Vagina (tissue), 2 donors: ENCODE measurements at places on chromosomes 3 and 15.

DNA sequence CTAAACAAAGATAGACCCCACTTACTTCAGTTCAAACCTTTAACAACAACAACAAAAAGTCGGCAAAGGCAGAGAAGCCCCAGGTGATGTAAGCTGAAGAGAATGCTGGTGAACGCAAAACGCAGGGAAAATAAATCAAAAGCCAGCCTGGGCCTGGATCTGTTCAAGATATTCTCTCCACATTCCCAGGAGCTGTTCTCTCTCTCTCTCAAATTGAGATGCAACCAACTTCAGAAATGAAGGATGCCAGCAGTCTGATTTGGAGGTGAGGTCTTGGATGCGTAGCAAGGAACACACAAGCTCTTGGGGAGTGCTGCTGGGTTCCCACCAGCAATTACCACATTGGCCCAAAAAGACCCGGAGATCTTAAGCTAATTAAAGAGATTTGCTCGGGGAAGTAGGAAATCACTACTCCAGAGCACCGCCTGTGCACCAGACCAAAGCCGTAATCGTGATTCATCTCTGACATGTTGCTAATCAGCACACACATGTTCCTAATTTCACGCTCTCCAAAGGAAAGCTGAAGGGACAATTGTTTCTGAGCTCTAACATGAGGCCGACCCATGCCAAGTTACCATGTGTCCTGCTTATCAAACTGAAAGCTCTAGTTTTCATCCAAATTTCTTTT, 37.1 kb downstream of the IL17RD start:
- no peaks in the 10 kb centered on the region for H3K27me3 ChIP-seq
- H3K4me1 ChIP-seq, result peaks cover 12% of the 10 kb centered on the region
- no peak overlapping the region for H3K4me3 ChIP-seq
- DNase-seq, result no peak

- H3K27me3 ChIP-seq, result no peaks in the 10 kb centered on the region
- H3K36me3 ChIP-seq, result no peaks in the 10 kb centered on the region
- DNase-seq, result no peak
- H3K4me3 ChIP-seq, result no peak overlapping the region
- no peak overlapping the region for H3K27ac ChIP-seq
- peaks cover 6% of the 10 kb centered on the region for H3K4me1 ChIP-seq
Measured at GRCh38 chr3:193701953-193702635, 109.1 kb downstream of the OPA1 start.

- H3K27ac ChIP-seq, result no peak overlapping the region
- H3K27me3 ChIP-seq, result no peaks in the 10 kb centered on the region
- peaks cover 12% of the 10 kb centered on the region for H3K4me1 ChIP-seq
- no peaks in the 10 kb centered on the region for H3K36me3 ChIP-seq
- DNase-seq, result no peak
Measured at GRCh38 chr3:134274571-134274970, 23.9 kb upstream of the RYK start.

DNA sequence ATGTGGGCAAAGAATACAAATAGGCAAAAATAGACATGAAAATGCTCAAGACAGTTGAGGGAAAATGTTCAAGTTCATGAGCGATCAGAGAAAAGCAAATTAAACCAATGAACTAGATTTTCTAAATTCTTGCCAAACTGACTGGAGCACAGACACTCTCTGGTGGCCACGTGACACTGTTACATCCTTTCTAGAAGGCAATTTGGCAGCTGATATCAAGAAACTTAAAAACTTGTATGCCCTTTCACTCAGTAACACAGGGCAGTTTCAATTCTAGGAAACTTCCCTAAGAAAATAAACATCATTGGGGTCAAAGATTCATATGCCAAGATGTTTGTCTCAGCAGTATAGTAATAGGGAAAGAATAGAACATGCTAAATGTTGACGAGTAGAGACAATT, 52.2 kb downstream of the ABHD5 start:
- no peak for DNase-seq
- no peaks in the 10 kb centered on the region for H3K27me3 ChIP-seq
- no peak overlapping the region for H3K4me3 ChIP-seq
- H3K36me3 ChIP-seq, result no peaks in the 10 kb centered on the region

- H3K27me3 ChIP-seq, result no peaks in the 10 kb centered on the region
- no peaks in the 10 kb centered on the region for H3K36me3 ChIP-seq
- H3K27ac ChIP-seq, result no peak overlapping the region
- no peak overlapping the region for H3K4me3 ChIP-seq
- H3K4me1 ChIP-seq, result no peaks in the 10 kb centered on the region
Measured at GRCh38 chr3:39506863-39507262, 39.4 kb downstream of the MOBP start.

GRCh38 chr3:45055411-45056143, 29.5 kb downstream of the CLEC3B start:
- H3K27me3 ChIP-seq, result no peaks in the 10 kb centered on the region
- H3K4me3 ChIP-seq, result no peak overlapping the region
- no peak for DNase-seq
- no peaks in the 10 kb centered on the region for H3K36me3 ChIP-seq

- H3K27ac ChIP-seq, result no peak overlapping the region
- no peak for DNase-seq
- H3K27me3 ChIP-seq, result no peaks in the 10 kb centered on the region
- no peak overlapping the region for H3K4me3 ChIP-seq
- H3K4me1 ChIP-seq, result no peaks in the 10 kb centered on the region
Measured at GRCh38 chr3:114428044-114428595, 134.3 kb downstream of the TIGIT start.

DNA sequence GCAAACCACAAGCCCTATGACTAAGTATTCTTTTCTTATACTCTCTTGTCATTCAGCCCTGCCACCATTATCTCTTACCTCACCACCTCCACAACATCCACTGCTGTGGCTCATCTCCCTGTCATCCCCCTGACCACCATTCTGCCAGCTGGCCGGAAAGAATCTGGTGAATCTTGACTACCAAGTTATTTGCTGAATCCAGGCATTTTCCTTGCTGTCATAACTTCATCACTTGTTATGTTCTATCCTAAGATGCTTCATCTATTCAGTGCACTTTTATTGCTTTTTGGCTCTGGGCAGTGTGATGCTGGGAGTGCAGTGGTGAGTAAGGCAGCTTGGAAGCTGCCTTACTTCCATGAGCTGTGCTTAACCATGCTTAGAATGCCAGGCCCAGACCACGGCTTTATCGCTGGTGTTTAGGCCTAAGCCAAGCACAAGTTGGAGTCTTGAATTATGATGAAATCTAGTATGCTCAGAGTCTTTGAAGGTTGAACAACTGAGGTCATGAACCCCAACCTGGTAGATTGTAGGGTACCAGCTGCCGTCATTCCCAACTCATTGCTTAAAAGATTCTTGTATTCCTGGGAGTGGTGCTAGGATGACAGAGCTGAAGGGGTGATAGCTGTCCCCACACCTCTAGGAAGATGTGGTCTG, 27.0 kb upstream of the APH1B start:
- DNase-seq, result no peak
- H3K36me3 ChIP-seq, result no peaks in the 10 kb centered on the region
- H3K4me3 ChIP-seq, result no peak overlapping the region
- no peak overlapping the region for H3K27ac ChIP-seq
- H3K27me3 ChIP-seq, result no peaks in the 10 kb centered on the region

- H3K4me1 ChIP-seq, result no peaks in the 10 kb centered on the region
- no peak for DNase-seq
- H3K36me3 ChIP-seq, result no peaks in the 10 kb centered on the region
- no peak overlapping the region for H3K4me3 ChIP-seq
- H3K27ac ChIP-seq, result no peak overlapping the region
Measured at GRCh38 chr3:45075821-45076625, 49.9 kb downstream of the CLEC3B start.
